ENCODE measurements at places on chromosomes 3 and 15.

DNA sequence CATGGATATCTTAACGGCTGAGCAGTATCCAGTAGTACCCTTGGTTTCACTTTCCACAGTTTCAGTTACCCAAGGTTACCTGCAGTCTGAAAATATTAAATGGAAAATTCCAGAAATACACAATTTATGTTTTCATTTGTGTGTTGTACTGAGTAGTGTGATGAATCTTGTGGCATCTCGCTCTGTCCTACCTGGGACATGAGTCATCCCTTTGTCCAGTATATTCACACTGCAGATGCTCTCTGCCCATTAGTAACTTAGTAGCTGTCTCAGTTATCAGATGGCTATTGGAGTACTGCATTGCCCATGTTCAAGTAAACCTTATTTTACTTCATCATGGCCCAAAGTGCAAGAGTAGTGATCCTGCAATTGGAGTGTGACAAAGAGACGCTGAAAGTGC is 26.1 kb downstream of the GASK1A start:
- DNase-seq: no peak

- DNase-seq: no peak
These were observed 96.9 kb upstream of the TBL1XR1 start for GRCh38 chr3:177294221-177294620.

GRCh38 chr3:73535137-73535536 is 89.6 kb downstream of the PDZRN3 start:
- no peak for DNase-seq

DNA sequence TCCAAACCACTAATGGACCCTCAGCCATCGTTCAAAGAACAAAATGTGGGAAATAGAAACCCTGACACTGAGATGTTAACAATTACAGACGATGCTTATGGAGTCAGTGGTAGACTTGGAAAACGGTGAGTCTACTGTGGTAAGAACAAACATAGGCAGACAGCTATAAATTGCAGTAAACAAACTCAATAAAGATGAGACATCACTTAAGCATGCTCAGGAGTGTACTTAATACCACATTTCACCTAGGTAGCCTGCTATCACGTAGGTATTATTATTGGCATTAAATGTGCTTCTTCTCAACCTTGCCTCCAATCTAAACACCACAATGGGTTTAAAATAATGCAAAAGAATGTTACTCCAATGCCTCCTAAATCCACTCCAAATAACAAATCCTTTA is 2.5 kb downstream of the OSBPL10 start:
- DNase-seq: peak; percentile 82

DNA sequence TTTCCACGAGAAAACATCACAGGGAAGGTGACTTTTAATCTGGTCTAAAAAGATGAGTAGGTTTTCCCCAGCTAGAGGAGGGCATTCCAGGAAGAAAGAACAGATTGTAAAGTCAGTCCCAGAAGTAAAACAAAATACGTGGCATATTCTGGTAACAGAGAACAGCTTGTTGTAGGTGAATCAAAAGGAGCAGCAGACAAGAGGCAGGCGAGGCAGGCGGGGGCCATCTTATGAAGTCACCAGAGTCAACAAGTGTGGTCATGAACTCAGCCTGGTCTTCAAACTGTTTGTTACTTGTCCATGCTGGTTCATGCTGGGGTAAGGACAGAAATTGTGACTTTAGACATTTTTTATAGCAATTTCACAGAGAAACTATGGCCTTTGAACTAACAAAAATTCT is 4.0 kb upstream of the POPDC2 start:
- no peak for DNase-seq

GRCh38 chr3:108106449-108106848 is 15.6 kb upstream of the CD47 start:
- DNase-seq: no peak

GRCh38 chr3:53513556-53514190 is 19.3 kb downstream of the CACNA1D start:
- no peak for DNase-seq

DNA sequence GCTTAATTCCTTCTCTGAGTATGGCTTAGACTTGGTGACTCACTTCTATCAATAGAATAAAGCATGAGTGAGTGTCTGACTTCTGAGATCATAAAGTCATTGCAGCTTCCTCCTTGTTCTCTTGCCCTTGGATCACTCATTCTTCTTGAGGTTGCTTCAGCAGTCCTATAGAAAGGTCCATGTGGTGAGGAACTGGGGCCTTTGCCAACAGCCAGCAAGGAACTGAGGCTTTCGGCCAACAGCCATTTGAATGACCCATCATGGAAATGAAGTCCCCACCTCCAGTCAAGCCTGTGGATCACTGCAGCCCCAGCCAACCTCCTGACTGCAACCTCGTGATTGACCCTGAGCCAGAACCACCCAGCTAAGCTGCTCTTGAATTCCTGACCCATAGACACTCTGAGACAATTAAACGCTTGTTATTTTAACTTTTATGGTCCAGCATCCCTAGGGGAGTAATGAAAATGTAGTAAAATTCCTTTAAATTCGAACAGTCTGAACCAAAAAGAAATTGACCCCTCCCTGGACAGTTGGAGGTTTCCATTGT is 84.5 kb downstream of the WDR76 start:
- DNase-seq: no peak

GRCh38 chr3:12446298-12446697 is 38.0 kb upstream of the TSEN2 start:
- DNase-seq: no peak

- DNase-seq: no peak
These were observed 41.9 kb downstream of the PCOLCE2 start for GRCh38 chr3:142846779-142847577.

GRCh38 chr3:124800511-124801258 is 70.4 kb downstream of the UMPS start:
- no peak for DNase-seq
